ENCODE measurements at places on chromosomes 6 and 20.

- DNase-seq: no peak
Observed at GRCh38 chr6:148501178-148501590, 158.5 kb downstream of the SASH1 start.

- no peak for DNase-seq
Observed at GRCh38 chr6:136784910-136785746, 7.1 kb downstream of the MAP3K5 start.

DNA sequence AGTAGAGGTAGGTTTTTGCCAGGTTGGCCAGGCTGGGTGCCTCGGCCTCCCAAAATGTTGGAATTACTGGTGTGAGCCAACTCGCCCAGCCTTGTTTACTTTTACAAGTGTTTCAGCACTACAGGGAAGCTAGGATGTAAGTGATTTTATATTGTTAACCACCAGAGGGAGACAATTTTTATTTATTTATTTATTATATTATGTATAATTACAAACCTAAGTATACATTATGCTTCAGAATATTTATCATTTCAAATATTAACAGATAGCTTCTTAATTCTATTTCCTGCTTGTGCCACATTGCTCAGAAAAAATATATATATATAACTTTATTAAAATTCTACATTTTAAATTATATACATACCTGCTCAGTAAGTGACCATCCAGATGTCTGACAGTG, 9.8 kb downstream of the MMUT start:
- DNase-seq: no peak

GRCh38 chr6:27838945-27839625, 73.1 kb downstream of the OR2B2 start:
- DNase-seq: no peak

DNA sequence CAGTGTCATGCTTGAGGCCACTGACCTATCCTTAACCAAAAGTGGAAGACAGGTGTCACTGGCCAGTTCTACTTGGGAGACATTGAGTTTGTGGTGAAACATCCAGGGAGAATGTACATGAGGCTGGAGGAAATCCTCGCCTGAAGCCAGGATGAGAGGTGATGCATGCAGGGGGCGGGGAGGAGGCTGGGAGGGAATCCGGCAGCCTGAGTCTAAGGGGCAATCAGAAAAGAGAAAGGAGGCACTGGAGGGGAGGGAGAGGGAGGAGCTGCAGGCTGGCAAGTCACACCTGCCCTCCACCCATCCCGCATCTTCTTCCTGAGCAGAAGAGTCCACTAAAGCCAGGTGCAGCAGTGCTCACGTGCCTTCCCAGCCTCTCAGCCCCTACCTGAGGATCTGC, 14.9 kb upstream of the DDO start:
- DNase-seq: no peak

- DNase-seq: no peak
Observed at GRCh38 chr20:49400410-49400809, 82.1 kb downstream of the KCNB1 start.

GRCh38 chr6:10484912-10485311, 36.2 kb upstream of the GCNT2 start:
- DNase-seq: no peak

DNA sequence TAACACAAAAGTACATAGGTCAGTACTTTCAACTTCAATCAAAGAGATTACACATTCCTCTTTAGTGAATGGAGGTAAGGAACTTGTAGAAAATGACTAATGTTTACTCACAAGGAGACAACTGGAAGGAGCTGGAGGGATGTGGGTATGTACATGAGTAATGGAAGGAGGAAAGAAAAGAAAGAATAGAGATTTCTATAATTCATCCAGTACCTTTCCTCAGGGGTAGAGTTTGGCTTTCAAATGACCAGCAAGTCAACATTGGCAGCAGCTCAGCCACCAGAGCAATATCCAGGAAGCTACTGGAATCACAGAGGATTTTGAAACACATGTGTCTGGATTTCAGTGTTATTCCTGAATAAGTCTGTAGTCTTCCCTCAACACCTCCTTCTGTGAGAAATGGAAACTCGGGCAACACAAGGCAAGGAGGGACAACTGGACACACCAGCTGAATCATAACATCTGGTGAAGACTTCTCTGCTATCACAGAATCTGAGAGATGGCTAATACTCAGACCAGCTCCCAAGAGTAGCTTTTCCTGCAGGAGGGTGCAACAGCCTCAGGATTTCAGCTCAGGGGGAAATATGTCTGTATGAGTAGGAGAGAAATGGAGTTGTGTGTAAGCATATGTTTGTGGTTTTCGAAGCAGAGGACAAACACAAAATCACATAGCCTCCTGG, 98.8 kb downstream of the HAO1 start:
- no peak for DNase-seq

- DNase-seq: no peak
Observed at GRCh38 chr20:44284032-44284431, 27.0 kb downstream of the FITM2 start.

DNA sequence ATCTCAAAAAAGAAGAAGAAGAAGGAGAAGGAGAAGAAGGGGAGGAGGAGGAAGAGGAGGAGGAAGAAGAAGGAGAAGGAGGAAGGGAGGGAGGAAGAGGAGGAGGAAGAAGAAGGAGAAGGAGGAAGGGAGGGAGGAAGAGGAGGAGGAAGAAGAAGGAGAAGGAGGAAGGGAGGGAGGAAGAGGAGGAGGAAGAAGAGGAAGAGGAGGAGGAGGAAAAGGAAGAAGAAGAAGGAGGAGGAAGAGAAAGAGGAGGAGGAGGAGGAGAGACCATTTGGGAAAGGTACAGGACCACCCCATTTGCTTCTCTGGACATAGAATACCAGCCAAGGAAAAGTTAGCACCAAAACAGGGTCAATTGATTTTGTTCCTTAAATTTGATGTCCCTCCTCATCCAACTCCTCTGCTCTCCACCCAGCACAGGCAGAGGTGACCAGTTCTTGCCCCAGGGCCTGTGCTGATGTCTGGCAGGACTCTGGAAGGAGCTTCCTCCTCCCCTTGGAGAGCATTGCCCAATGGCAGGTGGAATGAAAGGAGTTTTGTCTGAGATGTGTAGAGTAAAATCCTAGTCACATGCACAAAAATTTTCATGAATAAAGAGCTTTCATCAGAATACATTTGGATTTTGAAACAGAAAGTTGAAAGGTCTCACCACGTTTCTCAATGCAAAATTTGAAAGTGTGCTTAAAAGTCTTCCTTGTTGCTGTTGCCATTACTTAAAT, 182.9 kb downstream of the LY86 start:
- no peak for DNase-seq

DNA sequence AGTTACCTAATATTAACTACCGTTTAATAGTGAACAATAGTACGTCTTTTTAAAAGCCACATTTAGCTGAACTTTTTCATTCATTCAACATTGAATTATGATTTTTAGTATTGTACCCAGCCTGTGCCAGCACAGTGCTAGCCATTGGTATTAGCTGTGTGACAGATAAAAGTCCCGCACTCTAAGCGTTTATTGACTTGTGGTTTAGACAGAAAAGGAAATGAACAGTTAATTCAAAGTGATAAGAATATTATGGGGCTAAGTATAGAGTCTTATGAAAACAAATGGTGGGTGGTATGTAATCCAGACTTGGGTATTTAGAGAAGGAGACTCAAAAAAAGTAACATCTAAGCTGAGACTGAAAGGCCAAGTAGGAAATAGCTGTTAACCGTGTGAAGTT, 202.3 kb downstream of the RPS12 start:
- no peak for DNase-seq

GRCh38 chr6:112770308-112770707, 423.2 kb downstream of the RFPL4B start:
- DNase-seq: no peak

DNA sequence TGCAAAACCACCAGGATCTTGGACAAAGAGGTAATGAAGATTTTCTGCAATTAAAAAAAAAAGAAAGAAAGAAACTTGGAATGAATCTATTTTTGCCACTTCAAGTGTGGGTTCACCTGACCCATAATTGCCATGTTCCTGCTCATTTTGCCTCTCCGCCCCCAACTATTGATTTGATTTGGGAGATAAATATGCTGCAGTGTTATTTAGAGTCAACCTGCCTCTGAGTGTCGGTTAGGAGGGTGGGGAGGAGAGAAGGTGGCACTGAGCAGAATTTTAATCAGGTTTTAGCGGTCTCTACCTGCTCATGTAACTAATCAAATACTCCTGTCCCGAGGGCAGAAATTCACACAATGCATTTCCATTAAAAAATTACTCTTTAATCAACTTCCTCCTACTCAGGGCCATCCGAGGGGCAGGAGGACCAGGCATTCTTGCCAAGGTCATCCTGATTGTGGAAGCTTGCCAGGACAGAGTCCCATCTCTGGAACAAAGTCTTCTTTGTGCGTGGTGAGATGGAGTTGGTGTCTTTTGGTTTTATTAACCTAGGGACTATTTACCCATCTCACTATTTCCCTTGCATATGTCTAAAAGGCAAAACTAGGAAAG, 300.1 kb downstream of the CDH26 start:
- no peak for DNase-seq

- DNase-seq: no peak
Observed at GRCh38 chr20:46826343-46826984, 68.2 kb upstream of the EYA2 start.

GRCh38 chr20:37804584-37805566, 98.1 kb upstream of the VSTM2L start:
- no peak for DNase-seq

DNA sequence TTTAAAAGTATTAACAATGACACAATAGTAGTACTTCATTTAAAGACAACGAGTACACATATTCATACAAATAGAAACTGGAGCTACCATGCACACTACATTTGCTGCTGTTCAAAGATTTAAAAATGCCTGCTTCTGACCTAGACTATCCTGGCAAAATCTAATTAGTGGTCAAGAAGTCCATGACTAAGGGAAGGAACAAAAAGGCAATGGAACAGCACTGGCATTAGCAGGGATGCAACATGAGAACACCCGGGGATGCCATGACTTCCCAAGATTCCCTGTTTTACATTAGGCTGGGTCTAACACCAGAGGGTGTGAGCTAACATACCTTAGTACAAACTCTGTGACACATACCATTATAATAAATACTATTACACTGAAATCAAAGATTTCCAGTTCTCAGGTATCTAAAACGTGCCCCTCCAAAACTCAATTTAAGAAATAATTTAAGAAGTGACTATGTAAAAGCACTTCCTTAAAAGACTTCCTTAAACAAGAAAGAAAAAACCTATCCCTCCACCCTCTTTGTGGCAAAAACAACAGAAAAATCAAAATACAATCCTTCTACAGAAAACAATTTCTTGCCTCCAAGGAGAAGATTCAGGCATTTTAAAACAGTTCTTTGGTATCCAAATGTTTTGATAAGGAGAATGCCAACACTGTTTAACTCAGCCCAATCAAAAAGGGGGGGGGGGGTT, 25.5 kb downstream of the CHD6 start:
- DNase-seq: no peak

DNA sequence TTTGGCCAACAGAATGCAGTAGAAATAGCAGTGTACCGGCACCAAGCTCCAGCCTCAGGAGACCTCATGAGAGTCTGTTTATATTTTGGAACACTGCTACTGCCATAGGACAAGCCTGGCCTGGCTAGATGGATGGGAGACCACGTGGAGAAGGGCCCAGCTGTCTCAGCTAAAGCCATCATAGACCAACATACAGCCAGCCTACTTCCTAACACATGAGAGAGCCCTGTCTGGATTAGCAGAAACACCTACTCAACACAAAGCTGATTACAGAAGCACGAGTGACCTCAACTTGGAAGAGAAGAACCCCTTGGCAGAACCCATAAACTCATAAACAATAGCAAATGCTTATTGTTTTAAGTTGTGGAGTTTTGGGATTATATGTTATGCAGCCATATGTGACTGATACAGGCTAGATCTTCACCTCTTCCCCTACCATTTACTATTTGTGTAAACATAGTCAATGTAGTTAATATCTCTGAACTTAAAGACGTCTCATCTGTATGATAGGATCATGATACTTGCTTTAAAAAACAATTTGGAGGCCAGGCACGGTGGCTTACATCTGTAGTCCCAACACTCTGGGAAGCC, 199.4 kb upstream of the ZNF217 start:
- DNase-seq: no peak

- no peak for DNase-seq
Observed at GRCh38 chr6:150528648-150529285, 70.9 kb upstream of the PLEKHG1 start.

DNA sequence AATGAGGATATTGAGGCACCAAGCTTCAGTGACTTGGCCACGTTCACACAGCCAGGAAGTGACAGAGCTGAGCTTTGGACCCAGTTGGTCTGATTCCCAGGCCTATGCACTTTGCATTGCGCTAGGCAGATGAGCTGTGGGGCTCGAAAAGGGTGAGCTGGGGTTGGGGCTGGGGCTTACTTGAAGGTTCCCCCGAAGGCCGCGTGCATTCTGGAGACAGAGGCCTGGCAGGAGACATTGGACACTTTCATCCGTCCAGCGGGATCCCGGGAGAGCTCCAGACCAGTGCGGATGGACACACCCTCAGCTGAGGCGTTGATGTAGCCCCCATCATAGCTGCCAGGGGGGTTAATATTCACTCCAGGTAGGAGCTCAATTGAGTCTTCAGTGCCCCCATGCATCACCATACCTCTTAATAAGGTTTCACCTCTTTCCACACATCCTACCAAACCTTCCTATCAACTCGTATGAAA, 2.6 kb downstream of the PLTP start:
- DNase-seq: no peak

DNA sequence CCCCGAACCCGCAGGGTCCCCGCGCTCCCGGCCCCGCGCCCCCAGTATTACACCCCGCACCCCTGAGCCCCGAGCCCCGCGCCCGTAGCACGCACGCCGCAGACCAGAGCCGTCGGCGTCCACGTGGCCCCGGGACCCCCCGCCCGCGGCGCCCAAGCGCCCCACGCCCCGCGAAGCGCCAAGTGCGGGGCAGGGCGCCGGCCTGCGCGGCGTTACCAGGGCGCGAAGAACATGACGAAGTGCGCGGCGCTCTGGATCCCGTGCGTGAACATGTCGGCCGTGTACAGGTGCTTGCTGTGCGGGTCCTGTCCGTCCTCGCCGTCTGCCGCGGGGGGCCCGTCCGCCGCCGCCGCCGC, 312 bp downstream of the TXNDC5 start:
- no peak for DNase-seq

GRCh38 chr6:37569743-37570481, 70.2 kb upstream of the CCDC167 start:
- DNase-seq: no peak

DNA sequence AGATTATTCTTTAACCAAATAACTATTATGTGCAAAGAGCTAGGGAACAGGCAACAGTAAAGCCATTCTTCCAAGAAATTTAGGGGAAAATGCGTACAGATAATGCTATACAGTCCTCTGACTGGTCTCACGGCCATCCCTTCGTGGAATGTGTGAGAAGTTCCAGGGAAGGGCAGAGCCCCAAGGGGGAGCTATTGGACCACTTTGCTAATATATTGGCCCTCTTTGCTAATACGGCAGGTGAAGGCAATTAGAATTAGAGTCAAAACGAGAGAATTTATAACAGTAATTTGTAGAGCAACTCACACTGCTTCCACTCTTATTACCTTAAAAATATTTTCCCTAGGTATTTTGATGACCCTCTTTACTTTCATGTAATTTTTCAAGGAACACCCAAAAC, 140.4 kb downstream of the IMPG1 start:
- DNase-seq: no peak
